Neural progenitor cell (in vitro differentiated cells): ENCODE measurements at places on chromosomes 3 and 15.
A peak's percentile ranks its signal among the peaks of the same experiment; 100 is the strongest.

GRCh38 chr15:67067930-67068551, 2.6 kb downstream of the SMAD3 start:
- peak; percentile 63 for DNase-seq

DNA sequence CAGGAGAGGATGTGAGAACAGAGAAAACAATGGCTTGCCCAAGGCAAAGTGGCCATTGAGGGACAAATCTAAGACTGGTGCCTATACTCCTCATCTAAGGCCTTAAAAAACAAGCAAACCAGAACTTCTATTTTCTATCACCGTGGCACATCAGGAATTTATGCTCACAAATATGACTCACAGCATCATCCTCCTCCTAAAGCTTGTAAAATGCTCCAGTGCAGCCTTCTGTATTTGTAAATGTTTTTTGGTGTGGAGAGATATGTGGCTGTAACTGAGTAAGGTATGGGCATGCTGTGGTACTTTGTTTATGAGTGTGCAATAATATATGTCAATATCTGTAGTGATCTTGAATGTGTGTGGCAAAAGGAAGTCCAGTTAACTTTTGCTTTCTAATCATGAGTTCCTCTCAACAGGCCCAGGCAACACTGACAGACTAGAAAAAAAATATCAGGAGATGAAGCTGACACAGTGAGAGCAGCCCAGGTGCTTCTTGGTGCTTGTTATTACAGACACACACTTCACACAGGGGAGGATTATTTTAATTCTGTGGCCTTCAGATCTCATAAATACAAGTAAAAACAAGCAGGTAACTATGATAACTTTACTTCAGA, 60.3 kb downstream of the CTNNB1 start:
- DNase-seq: no peak

DNA sequence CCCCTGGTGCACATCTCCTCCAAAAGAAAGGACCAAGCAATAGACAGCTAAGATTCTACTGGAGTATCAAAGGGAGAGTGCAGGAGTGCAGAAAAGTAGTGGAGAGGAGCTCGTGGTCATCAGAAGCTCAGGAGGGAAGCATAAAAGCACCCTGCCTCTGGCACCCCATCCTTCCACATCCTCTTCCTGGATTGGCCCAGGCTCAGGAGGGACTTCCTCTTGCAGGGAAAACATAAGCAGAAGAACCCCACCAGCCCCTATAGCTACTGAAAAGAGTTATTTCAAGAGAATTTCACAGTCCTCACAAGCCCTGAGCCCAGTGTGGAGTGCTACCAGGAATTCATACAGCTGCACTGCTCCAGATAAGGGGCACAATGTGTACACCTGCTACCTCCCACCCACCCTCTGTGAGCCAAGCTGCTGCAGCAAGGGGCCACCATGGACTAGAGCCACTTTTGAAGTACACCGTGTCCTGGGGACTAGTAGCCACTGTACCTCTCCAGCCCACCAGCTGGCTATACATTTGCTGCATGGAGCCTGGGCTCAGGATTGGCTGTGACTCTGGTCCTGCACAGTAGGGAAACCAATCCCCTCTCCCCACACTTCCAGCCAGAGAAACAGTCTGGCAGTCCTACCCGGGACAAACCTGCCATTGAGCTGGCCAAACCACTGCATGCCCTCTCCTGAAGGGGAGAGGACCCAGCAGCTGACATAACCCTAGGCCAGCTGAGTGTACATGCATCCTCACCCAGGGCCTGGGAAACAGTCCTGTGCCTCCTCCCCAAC, 43.0 kb downstream of the CD200R1 start:
- DNase-seq: no peak

GRCh38 chr3:31680072-31680870, 147.5 kb downstream of the STT3B start:
- DNase-seq: no peak

DNA sequence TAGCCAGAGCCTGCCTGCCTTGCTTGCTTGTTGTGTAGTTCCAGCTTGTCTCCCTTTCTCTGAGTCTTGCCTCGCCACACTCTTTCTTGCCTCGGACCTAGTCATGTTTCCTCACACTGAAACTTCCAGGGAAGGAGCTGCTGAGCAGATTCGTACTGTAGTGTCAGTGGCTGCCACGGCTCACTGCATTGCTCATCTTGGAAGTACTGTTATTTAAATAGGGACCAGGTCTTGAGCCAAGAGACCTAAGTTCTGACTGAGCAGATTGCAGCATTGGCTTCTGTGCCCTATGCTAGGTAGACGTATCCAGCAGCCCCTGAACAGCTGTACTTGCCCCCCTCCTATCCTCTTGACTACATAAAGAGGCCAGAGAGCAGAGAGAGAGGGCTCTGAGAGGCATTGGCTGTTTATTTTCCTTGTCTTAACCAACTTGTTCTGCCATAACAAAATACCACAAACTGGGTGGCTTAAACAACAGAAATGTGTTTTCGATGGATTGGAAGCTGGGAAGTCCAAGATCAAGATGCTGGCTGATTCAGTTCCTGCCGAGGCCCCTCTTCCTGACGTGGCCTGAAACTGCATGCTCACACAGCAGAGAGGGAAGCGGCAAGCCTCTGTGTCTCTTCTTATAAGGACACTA, 5.8 kb upstream of the RARRES1 start:
- DNase-seq: no peak

- DNase-seq: no peak
These were observed 264.1 kb downstream of the ADAMTSL3 start for GRCh38 chr15:83918011-83918410.

GRCh38 chr3:150345021-150345538, 63.0 kb upstream of the TSC22D2 start:
- peak; percentile 27 for DNase-seq

DNA sequence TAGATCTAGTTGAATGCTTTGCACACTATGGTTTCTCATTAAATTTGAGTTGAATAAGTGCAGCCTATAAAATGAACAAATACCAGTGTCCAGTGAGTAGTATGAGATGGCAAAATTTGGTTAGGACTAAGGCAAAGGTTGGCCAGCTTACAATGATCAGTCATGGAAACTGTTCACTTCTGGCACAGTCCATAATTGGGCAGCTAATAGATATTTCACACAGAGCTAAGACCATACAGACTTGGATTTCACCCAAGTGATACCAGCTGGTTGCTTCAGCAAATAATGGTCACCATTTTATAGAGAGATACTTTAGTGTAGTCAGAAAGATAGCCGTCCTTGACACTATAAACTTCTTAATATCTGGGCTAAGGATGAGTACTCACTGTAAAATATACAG, 15.7 kb downstream of the GAP43 start:
- DNase-seq: no peak

DNA sequence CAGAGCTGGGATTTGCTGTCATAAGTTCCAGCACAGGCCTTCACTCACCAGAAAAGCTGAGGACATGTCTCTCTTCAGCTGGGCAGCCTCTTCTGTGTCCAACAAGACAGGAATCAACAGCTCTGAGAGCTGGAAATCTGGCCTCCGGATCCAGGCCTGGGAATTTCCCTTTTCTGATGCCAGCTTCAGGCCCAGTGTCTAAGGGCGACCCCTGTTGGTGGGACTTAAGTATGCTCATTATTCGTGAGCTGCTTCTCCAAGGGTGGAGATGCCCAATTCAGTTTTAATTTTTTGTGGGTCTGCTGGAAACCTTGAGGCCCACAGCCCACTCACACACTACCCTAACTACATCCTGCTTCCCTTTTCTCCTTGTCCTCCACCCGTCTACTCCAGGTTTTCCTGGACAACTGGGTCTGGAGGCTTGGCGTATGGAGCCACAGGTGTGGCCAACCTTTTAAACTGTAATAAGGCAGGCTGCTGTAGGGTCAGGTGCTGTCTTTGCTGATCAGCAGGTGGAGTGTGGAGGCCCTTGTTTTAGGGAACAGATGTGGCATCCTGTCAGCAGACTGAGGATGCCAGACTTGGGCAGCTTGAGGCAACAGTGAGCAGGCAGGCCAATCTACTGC, 2.6 kb upstream of the CEMIP start:
- peak; percentile 88 for DNase-seq
